Activated CD4-positive, alpha-beta T cell treated with anti-CD3 and anti-CD28 coated beads, Interleukin-2, amount 10 ng/mL, durations not matched to agents 7 days and 5 days (primary cell): ENCODE measurements at places on chromosomes 1 and 21.

- H3K27ac ChIP-seq = no peak overlapping the region
- H3K4me1 ChIP-seq = no peaks in the 10 kb centered on the region
- no peaks in the 10 kb centered on the region for H3K36me3 ChIP-seq
- DNase-seq = no peak
- no peak overlapping the region for H3K4me3 ChIP-seq
Observed at GRCh38 chr1:147794570-147794969, 34.2 kb upstream of the GJA5 start.

DNA sequence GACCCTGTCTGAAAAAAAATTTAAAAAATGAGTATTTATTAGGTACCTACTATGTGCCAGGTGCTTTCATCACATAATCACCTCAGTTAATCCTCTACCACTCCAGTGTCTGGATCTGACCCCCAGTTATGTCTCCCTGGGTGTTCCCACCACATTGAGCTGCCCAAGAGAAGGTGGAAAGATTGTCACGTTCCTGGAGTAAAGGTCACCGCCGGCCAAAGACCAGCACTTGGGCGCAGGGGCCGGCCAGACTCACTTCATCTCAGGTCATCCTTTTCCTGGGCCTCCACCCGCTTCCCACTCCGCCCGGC is 714 bp downstream of the PYCR2 start:
- DNase-seq = no peak
- H3K27me3 ChIP-seq = no peaks in the 10 kb centered on the region
- H3K4me1 ChIP-seq = peaks cover 62% of the 10 kb centered on the region
- peak overlapping the region; percentile 96 for H3K27ac ChIP-seq

DNA sequence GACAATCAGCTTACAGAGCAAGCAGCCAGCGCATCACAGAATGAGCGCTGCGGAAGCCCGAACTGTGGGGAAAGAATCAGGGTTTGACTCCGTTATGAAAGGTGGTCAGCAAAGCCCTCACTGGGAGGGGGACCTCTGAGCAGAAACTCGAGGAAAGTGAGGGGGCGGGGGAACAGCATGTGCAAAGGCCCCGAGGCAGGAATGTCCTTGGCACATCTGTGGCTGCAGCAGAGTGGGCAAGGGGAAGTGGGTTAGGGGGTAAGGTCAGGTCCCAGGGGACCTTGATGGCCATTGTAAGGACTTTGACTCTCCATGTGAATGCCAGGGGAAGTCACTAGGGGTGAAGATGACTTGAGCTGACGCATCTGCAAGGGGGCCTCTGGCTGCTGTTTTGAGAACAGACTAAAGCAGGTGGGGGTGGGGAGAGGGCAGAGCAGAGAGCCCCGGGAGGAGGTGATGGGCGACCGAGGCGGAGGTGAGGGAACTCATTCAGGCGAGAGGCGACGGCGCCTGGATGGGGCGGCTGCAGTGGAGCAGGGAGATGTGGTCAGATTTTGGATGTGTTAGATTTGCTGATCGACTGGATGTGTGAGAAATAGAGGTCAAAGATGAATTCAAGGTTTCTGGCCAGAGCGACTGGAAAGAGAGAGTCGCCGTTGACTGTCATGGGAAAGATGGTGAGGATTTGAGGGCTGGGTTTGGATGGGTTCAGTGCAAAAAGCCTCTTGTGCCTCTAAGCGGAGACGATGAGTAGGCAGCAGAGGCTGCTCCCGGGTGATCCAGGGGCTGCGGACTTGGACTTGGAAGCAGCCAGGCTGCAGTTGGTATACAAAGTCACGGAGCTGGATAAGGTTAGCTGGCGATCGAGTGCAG is 108.0 kb upstream of the ZBTB40 start:
- H3K4me1 ChIP-seq = no peaks in the 10 kb centered on the region
- H3K27ac ChIP-seq = no peak overlapping the region
- H3K27me3 ChIP-seq = peaks cover 44% of the 10 kb centered on the region
- H3K36me3 ChIP-seq = no peaks in the 10 kb centered on the region

DNA sequence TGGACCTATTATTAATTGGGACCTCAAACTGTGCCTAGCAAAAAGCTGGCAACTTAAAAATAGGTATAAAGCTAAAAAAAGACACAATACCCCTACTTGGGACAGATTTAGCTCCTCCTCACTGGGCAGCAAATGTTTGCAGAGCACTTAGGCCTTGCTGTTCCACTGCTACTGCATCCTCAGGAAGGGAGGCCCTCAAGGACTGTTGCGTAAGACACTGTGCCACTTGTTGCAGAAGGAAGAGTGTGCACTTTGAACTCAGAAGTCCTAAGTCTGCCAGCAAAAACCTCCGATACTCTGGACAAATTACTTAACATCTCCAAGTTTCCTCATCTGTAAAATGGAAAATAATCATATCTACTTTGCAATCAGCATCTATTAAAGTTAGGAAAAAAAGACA is 322.9 kb downstream of the BARHL2 start:
- H3K36me3 ChIP-seq = no peaks in the 10 kb centered on the region
- no peak overlapping the region for H3K27ac ChIP-seq
- H3K4me1 ChIP-seq = no peaks in the 10 kb centered on the region
- H3K27me3 ChIP-seq = peaks cover 2% of the 10 kb centered on the region
- DNase-seq = no peak

DNA sequence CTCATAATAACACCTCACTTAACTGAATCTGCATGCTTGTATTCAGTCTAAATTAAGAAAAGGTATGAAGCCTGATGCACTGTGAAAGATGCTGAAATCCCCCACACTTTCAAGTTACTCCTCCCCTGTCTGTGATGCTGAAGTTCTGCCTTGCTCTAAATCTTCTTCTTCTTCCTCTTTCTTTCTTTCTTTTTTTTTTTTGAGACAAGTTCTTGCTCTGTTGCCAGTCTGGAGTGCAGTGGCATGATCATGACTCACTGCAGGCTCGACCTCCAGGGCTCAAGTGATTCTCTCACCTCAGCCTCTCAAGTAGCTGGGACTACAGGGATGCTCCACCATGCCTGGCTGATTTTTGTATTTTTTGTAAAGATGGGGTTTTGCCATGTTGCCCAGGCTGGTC is 231.0 kb upstream of the B3GALT2 start:
- H3K4me3 ChIP-seq = peak overlapping the region; percentile 15
- peaks cover 29% of the 10 kb centered on the region for H3K36me3 ChIP-seq
- no peak for DNase-seq
- H3K27ac ChIP-seq = peak overlapping the region; percentile 85

DNA sequence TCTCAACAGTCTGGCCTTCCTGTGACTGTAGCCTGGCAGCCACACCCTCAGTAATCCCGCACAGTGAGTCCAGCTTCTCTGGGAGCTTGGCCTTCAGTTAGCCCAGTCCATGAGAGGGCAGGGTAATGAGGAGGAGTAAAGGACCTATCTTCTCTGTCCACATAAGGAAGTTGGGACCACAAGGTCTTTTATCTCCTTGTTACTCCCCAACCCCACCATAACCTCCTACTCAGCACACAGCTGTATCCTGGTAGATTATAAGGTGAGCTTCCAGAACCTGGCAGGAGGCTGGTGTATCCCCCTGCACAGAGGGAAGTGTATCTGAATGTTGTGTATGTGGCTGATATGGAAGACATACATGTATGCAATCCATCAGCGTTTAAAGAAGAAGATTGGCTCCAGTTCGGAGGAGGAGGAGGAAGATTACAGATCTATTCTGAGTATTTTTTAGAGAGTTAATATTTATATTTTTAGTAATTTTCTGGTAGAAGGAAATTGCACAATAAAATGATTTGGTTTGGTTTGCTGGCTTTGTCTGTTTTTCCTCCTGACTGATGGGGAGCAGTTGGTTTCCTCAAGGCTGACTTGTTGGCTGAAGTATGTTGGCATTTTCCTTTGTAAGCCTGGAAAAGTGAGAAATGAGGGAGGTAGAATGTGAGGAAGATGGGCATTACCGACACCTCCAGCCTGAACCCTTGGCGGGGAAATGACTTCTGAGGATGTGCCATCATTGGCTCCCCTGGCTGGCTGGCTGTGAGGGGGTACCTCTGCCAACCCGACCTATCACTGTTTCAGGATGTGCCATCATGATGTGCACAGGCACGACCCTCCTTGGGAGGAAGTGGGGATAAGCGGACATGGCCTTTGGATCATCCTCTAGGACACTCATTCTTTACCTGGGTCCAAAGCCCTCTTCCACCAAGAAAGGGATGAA is 5.0 kb downstream of the C1orf226 start:
- peaks cover 2% of the 10 kb centered on the region for H3K4me1 ChIP-seq
- H3K27ac ChIP-seq = no peak overlapping the region
- H3K36me3 ChIP-seq = no peaks in the 10 kb centered on the region
- peaks cover 6% of the 10 kb centered on the region for H3K27me3 ChIP-seq
- no peak for DNase-seq
